C1 segment of cervical spinal cord (tissue), 14 donors: ENCODE measurements at places on chromosomes 5 and 9.

GRCh38 chr5:170254056-170254455, 21.3 kb downstream of the C5orf58 start:
- DNase-seq = no peak

GRCh38 chr5:27494887-27495286, 456.5 kb upstream of the CDH9 start:
- DNase-seq = no peak

- no peak for DNase-seq
Measured at GRCh38 chr9:122376796-122377195, 6.0 kb downstream of the PTGS1 start.

DNA sequence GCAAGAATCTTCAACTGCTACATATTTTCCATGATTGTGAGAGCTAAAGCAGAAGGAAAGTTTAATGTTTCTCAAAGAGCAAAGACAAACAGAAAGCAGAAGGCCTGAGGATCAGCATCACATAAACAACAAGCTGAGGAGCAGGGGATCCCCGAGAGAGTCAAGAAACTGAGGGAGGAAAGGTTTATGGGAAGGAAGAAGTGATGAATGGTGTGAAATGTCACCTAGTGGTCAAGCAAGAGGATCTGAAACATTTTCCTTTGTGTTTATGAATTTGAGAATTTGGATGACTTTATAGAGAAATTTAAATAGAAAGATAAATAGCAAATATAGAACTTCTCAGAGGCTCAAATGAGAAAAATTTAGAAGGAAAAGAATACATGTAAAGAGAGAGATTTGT, 481.9 kb downstream of the CHSY3 start:
- no peak for DNase-seq

DNA sequence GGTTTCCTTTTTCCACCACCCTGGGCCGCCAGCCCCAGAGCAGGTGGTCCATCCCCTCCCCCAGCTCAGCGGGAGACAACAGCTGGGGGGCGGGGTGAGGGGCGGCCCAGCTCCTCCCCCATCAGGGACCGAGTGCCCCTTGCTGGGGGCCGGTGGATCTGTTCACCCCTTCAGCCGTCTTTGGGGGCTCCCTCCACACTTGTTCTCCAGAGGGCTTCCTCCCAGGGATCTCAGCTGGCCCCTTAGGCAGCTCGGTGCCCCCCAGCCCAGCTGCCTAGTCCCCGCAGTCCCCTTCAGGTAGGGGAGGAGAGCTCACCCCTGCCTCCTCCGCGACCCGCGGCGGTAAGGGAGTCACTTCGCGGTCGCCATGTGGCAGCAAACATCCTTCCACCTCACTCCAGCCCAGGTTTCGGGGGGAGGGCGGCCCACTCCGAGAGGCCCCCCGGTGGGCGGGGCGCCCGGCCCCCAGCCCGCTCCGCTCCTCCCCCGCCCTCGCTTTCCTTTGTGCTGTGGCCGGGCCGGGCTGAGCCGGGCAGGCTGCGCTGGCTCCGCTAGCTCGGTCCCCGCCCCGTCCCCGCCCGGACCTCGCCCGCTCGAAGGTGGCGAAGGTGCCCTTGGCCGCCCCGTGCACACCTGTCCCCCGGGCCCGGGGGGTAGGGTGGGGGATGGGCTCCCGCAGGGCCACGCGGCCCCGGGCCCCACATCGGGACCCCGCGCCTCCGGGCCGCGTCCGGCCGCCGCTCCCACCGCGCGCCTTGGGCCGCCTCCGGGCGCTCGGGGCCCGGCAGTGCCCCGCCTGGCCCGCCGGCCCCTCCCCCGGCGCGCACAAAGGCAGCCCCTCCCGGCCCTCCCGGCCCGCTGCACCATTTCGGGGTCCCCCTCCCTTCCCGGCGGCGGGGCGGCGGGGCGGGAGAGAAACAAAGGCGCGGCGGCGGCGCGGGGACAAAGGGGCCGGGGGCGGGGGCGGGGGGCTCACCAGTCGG, 683 bp downstream of the DBN1 start:
- DNase-seq = no peak

- no peak for DNase-seq
Measured at GRCh38 chr9:127105805-127106465, 16.5 kb downstream of the ANGPTL2 start.

DNA sequence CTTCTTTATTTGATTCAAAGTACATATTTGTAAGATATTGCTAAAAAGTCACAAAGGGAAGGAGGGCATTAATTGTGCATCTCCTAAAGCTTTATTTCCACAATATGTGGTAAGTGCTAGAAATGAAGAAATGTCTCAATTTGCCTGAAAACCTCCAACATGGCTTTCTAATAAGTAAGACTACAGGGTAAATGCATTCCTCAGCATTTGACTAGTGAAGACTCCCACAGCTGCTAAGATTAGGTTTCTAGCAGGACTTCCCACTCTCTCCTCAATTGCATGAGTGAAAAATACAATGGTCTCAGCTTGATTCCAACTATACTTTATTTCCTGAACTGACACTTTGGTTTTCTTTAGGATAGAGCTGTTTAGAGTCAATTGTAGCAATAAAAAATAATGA, 162.1 kb downstream of the ELAVL2 start:
- DNase-seq = no peak

DNA sequence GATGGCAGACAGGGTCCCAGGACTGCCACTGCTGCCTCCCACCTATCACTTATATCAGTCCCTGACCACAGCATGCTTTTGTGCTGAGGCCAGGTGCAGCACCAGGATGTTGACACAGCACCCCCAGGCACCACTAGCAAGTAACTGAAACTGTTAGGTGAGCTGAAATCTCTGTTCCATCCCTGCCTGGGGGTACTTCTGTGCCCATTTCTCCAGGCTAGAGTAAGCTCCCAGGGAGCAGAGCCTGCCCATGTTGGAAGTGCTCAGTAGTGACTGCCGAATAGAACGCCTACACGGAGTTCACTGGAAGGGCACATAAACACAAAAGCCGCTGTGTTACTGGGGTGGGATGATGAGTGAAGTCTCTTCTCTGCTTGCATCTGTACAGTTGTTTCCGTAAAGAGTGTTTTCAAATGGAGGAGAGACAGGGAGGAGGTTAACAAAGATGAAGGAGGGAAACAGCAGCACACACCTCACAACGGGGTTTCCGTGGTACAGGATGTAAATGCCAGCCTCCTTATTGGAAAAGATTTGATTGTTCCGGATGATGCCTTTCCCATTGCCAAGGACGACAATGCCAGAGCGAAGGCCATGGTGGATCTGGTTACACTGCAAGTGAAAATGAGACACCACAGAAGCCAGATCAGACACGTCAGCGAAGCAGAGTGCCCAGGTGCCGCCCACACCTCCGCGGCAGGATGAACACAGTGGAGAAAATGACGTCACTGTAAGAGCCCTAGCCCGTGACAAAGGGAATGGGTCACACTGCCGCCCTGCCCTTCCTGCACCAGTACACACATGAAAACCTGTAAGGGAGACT, 43.1 kb downstream of the POLR1E start:
- DNase-seq = no peak

GRCh38 chr5:96322217-96322616, 110.8 kb downstream of the PCSK1 start:
- DNase-seq = no peak

- DNase-seq = no peak
Measured at GRCh38 chr9:34650816-34651215, 1.2 kb upstream of the IL11RA start.

DNA sequence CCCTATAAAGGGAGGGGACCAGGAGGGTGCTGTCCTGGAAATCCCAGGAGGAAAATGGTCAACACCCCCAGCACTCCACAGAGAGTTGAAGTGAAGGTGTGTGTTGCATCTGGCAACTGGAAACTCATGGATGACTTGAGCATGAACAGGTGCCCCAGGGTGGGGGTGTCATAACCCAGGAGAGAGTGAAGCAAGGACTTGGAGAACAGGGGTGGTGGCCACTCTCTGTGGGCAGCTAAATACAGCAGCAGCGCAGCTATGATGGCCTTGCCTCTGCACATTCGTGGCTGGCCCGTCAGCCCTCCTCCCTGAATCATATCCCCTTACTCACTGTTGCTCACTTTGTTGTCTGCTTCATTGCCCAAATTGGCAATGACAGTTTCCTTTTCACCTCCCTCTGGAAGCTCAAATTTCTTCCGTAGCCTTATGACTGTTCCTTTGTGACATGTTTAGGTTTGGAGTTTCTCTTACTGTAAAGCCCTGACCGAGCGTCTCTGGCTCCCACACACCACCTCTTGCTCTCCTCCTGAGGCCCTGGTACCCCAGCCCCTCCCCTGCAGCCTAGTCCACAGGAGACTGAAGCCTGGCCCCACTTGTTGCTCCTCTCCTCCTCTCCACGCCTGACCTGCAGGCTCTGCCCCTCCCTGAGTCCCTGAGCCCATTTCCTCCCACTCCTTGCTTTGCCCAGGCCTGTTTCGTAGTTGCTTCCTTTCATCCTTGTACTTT, 185.8 kb downstream of the CD180 start:
- DNase-seq = no peak

DNA sequence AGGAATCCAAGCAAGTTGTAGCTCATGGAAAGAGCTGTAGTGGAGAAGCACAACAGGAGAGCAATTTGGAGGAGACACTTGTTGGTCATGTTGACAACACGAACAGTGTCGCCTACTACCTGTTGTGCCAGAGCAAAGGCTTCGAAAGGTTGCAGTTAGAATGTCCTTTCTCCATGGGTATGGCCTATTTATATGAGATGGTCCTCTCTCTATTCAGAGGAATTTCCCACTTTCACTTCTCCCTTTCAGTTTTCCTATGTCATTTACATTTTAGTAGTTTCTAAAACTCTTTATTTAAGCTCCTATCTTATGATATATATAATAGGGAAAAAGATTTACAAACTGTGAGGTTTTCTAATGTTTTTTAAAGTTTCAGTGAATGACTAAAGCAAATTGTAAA, at the start of gene IFNB1:
TSS of gene IFNB1 (minus strand) at position 162 of the 400 bp plus-strand sequence. CDS start at position 89, 73 bp downstream.
- no peak for DNase-seq

GRCh38 chr9:112831281-112831851, 59.3 kb downstream of the SLC46A2 start:
- no peak for DNase-seq

DNA sequence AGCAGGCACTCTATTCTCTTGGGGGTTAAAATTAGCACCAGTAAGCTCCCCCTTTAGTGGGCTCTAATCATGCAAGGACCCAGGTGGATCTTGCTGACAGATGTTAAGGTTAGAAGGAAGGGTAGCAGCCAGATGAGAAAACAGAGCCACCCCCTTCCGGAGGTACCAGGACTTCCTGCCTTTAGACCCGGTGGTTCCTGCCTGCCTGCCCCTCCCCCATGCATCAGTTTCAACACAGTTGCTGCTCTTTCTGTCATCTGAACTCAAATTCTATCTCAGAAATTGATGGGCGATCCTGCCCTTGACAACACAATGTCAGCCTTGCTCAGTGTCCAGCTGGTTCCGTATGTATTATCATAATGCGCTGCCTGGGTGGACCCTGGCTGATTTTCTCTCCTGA, 287.3 kb downstream of the EBF1 start:
- DNase-seq = no peak

DNA sequence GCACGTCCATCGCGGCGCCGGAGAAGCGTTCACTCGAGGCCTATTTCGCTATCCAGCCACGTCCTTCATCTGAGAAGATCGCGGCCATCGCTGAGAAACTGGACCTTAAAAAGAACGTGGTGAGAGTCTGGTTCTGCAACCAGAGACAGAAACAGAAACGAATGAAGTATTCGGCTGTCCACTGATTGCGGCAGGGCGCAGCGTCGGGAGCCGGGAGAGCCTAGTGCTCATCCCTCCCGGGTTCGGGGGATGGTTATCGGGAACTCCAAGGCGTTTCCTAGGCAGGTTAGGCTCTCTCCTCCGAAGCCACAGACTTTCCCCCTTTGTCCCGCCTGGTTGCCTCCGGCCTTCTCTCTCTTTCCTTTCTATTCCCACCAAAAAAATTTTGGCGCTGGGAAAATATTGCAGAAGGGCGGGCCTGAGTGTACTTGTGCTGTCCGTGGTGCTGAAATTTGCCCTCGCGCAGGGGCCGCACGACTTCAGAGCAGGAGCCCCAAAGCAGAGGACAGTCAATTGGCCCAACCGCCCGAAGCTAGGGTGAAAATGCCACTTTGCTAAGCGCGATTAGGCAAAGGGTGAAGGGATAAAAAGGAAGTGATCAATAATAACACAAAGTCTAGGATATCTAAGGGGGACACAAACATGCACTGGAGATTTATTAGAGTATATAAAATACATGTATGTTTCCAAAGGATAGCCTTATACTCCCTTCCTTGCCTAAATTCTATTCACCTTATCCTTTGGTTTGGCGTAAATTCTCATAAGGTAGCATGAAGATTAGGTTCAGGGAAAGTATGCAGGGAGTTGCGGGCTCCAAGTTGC, 1.8 kb downstream of the POU4F3 start:
- no peak for DNase-seq

DNA sequence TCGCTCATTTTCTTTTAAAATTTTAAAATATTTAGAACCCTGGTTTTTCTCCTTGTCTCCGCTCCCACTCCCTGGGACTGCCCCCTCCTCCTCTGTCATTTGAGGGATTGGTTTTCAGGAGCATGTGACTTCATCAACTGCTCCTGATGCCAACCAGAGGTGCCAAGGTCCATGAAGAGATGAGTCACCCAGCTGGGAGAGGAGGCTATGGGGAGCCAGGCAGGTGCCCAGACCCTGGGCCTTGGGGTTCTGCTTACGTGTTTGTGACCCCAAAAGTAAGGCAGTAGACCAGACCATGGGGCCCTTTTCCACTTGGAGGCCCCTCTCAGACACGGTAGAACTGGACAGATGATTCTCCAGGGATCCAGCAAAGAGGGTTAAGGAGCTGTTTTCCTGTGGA, 167.0 kb downstream of the FGF18 start:
- no peak for DNase-seq

GRCh38 chr9:6356441-6356840, 28.3 kb downstream of the TPD52L3 start:
- no peak for DNase-seq

- no peak for DNase-seq
Measured at GRCh38 chr5:9850456-9850855, 220.3 kb upstream of the TAS2R1 start.

GRCh38 chr9:136399176-136400037, 563 bp downstream of the SNAPC4 start:
- DNase-seq = no peak

DNA sequence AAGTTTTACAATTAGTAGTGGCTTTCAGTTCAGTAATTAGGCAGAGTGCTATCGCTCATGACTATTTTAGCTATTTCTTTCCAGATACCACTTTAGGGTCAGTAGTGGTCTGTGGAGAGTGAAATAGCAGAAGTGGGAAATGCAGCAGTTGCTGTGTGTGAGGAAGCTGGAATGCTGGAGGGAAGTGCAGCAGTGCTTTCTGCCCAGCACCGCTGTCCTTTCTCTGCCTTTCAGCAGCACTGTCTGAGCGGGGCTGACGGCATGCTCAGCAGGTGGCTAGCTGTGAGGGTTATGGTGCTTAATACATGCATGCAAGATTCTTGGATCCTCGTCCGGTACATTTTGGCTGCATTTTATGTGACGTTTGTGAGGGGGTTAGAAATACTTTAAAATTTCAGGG, 213.9 kb downstream of the PBX3 start:
- DNase-seq = peak; percentile 30

GRCh38 chr5:14036514-14036913, 92.0 kb upstream of the DNAH5 start:
- DNase-seq = no peak
